Activated CD4-positive, alpha-beta T cell treated with anti-CD3 and anti-CD28 coated beads, Interleukin-2, amount 50 U/mL, for 16 hours (primary cell): ENCODE measurements at places on chromosomes 6 and 20.

DNA sequence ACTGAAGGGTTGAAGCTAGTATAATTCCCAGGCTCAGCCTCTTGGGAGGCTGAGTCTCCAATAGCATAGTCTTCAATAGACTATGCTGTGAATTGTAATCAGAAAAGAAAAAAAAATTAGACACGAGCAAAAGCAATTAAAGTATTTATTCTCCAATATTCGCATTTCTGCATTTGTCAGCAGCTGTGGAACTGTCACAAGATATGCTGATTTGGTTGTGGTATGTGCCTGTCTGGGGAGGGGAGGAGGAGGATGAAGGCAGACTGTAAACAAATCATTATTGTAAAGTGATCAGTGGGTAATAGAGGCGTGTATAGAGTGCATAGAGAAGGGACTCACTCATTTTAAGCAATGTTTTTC lies 10.1 kb upstream of the BICRAL start:
- peak; percentile 32 for DNase-seq

- DNase-seq, result no peak
These were observed 9.1 kb downstream of the BANF2 start for GRCh38 chr20:17708675-17709360.

DNA sequence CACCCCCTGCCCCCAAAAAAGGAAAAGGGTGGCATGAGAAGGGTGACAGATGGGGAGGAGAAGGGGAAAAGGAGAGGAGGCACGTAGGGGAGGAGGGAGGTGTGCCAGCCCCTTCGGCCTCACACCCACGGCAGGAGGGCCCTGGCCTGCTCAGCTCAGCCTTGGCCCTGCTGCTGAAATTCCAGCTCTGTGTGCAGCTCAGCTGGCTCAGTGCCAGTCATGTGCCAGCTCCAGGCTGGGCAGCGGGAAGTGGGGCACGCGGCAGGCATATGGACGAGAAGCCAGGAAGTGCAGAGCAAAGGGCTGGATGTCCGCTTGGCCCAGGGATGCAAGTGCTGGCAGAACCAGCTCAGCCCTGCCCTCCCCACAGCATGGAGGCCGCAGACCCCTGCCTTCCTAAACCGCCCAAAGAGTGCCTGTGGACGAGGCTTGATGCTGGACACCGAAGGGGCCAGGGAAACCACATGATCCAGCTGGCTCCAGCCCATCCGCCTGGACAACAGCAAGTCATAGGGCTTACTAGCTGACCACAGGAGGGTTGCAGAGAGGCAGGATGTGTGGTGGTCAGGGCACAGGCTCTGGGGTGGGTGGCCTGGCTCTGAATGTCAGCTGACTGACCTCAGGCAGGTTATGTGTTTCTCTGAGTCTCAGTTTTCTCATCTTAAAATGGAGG lies 60.2 kb downstream of the NOL4L start:
- DNase-seq, result no peak

- no peak for DNase-seq
These were observed 57.9 kb downstream of the KCNB1 start for GRCh38 chr20:49424536-49424935.
